ENCODE measurements at places on chromosomes 6 and 20.

GRCh38 chr6:135936606-135937005, 85.1 kb downstream of the PDE7B start:
- no peak for DNase-seq

DNA sequence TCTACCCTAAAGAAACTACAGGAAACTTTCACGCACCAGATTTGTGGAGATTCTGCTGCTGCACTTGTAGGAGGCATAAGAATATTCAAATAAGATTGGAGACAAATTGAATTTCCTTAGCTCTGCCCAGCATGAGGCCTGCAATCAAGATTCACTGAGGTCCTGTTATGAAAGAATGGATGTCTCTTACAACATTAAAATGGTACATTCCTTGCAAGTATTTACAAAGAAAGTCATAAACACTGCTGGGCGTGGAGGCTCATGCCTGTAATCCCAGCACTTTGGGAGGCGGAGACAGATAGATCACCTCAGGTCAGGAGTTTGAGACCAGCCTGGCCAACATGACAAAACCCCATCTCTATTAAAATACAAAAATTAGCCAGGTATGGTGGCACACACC, 74.0 kb upstream of the MAP3K4 start:
- DNase-seq = no peak

DNA sequence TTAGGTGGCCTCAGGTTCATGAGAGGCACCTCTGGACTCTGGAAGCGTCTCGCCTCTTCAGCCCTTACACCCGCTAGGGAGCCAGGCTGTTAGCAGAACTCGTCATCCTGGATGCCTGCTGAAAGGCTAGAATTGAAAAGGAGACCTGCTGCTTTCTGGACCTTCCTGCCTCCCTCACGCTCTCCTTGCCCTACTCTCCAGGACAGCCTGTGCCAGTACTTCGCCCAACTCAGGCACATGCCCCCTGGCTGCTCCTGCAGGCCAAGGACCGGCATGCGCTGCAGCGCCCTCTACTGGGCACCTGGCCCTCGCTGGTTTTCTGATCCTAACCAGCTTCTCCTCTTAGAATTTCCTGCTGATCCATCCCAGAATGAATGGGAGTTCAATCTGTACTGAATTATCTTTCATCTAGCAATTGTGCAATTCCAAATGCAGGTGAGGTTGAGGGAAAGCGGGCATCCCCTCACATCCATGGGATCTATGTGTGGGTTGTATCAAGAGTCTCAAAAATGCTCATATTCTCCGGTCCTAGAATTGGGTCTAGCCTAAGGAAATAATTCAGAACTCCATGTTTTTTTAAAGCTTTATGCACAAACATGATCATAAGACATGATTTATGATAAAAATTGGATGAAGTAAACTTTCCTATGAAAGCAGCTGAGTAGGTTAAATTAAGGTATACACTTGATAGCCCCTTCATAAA, 78.0 kb downstream of the PTPN1 start:
- DNase-seq = no peak

GRCh38 chr6:95244751-95245150, 332.6 kb upstream of the MANEA start:
- no peak for DNase-seq

DNA sequence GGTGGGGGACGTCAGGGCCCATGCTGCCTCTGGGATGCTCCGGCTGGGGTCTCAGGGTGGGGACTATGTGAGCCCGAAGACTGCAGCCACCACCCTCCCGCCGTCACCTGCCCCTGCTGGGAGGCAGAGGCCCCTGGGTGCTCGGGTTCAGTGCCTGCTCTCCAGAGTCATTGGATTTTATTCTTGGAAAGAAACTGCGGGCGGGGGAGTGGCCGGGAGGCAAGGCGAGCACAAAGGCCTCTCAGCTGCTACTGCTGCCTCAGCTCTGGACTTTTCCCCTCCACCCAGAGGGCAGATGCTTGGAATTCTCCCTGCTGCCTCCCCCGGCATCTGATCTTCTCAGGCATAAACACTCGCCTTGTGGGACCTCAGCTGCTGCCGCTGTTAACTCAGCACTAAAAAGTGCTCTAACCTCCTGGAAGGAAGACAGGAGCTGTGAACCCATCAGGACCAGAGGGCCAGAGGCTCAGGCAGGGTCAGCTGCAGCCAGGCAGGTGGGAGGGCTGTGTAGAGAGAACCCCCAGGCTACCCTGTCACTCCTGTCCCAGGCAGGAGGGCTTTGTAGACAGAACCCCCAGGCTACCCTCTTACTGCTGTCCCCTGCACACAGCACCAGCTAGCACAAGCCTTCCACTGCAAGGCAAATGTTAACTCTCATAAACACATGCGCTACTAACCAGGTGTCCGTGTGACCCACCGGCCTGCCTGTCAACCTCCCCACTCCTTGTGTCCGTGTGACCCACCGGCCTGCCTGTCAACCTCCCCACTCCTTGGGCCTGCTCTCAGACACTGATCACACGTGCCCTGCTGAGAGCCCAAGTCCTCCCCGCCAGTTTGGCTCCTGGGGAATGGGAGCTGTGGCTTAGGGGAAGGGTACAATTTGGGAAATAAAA, 9.4 kb upstream of the FRMD1 start:
- no peak for DNase-seq

DNA sequence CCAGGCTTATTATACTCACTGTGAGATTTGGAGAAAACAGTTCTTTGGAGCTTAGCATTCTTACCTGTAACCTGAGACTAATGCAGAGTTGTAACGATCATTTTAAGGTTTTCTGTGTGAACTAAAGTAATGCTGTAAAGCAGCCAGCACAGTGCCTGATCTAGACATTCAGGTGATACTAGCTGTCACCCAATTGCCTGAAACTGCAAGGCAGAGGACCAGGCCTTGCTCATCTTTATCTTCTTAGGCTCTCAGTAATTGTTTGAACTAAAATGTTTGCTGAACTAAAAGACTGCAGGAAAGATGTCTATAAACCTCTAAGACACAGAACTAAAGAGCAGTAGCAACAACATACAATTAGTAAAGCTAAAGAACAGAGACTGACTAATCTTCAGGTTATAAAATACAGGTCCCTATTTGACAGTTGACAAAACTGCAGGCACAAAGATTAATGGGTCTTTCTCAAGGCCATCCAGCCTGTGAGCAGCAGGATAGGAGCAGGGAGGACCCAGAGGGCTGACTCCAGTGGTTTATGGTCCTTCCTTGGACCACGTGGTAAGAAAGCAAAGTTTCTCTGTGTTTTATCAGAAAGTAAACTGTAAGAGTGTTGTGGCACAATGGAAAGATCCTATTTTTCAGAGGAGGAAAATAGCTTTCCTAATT, 31.4 kb downstream of the SMLR1 start:
- no peak for DNase-seq

- peak; percentile 51 for DNase-seq
Measured at GRCh38 chr6:32154514-32155161, 697 bp downstream of the PPT2 start.

- no peak for DNase-seq
Measured at GRCh38 chr20:8076306-8077136, 55.5 kb upstream of the PLCB1 start.

DNA sequence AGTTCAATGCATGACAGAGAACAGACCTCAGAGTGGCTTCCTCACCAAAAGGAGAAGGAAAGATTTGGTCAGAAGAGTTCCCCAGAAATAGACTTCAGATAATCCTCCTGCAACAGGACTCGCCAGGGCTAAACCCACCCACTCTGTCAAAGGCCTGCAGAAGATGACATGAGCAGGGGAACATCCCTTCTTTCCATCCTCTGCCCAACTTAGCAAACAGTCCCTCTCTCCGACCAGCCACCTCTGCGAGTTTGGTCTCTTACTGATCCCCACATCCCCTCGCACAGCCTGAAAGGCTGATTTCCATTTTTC, 7.5 kb downstream of the NFATC2 start:
- no peak for DNase-seq

DNA sequence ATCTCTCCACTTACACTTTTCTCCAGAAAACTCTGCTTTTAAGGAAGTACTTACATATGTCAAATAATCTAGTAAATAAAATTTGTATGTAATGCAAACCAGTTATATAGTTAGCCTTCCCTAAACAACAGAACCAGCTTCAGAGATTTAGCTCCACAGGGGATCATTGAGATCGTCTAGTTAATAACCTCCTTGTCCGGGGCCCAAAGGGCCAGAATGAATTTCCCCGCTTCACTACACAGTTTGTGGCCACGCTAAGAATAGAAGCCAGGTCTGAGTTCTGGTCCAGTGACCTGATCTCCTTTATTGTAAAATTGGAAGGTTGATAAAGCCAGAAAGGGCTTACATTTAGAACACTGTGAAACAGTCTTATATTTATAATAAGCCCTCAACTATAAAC, 245.2 kb downstream of the TPBG start:
- DNase-seq = no peak
